B cell (primary cell): ENCODE measurements at places on chromosomes 6 and 20. TPM values are rescaled to one million over a fixed set of nuclear protein-coding genes. Genes with fewer than 3 reads are reported as not detected.

Gene PRSS35
- not detected in 2 replicates for total RNA-seq

Gene UBD
- total RNA-seq, result not detected in 2 replicates

Gene NT5E
- total RNA-seq, result 23.2 and 24.8 TPM in 2 replicates

- peaks cover 51% of the 10 kb centered on the region for H3K27me3 ChIP-seq
- H3K36me3 ChIP-seq, result no peaks in the 10 kb centered on the region
- H3K27ac ChIP-seq, result no peak overlapping the region
- no peak for DNase-seq
- no peak overlapping the region for H3K4me3 ChIP-seq
Observed at GRCh38 chr6:75751443-75751842, 2.4 kb downstream of the MYO6 start.

- H3K4me1 ChIP-seq, result peaks cover 4% of the 10 kb centered on the region
- H3K4me3 ChIP-seq, result no peak overlapping the region
- H3K36me3 ChIP-seq, result no peaks in the 10 kb centered on the region
- no peak for DNase-seq
- H3K27me3 ChIP-seq, result no peaks in the 10 kb centered on the region
Observed at GRCh38 chr6:52341561-52342260, 20.2 kb upstream of the PAQR8 start.

GRCh38 chr20:2255926-2256531 lies 39.8 kb upstream of the TGM3 start:
- no peak overlapping the region for H3K4me3 ChIP-seq
- H3K27ac ChIP-seq, result no peak overlapping the region
- H3K36me3 ChIP-seq, result no peaks in the 10 kb centered on the region
- no peaks in the 10 kb centered on the region for H3K4me1 ChIP-seq

DNA sequence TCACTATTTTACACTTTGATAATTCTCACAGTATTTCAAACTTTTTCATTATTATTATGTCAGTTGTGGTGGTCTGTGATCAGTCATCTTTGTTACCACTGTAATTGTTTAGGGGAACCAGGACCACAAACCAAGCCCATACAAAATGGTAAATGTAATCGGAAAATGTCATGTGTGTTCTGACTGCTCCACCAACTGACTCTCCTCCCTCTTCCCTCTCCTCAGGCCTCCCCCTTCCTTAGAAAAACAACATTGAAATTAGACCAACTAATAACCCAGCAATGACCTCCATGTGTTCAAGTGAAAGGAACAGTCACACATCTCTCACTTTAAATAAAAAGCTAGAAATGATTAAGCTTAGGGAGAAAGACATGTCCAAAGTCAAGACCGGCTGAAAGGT lies 63.8 kb downstream of the GMDS start:
- DNase-seq, result no peak
- no peak overlapping the region for H3K27ac ChIP-seq
- no peaks in the 10 kb centered on the region for H3K36me3 ChIP-seq
- H3K4me1 ChIP-seq, result no peaks in the 10 kb centered on the region
- H3K27me3 ChIP-seq, result no peaks in the 10 kb centered on the region

- H3K27ac ChIP-seq, result no peak overlapping the region
- no peaks in the 10 kb centered on the region for H3K36me3 ChIP-seq
- DNase-seq, result no peak
Observed at GRCh38 chr6:3306848-3307247, 48.1 kb downstream of the PSMG4 start.

DNA sequence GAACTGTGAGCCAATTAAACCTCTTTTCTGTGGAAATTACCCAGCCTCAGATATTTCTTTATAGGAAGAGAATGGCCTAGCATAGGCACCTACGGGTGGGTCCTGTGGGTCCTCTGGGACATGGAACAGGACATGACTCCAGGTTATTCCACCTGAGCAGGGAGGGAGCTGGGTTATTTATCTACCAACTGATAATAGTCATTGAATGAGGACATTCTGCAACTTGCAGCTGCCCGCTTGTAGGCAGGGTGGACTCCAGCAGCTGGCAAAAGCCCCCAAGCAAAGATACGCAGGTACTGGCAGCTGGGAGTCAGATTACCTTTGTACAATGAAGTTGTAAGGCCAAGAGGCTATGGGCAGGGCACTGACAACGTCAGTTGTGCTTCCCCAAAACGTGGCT lies 1.4 kb upstream of the BANF2 start:
- no peaks in the 10 kb centered on the region for H3K27me3 ChIP-seq
- DNase-seq, result no peak
- H3K36me3 ChIP-seq, result no peaks in the 10 kb centered on the region
- H3K4me1 ChIP-seq, result no peaks in the 10 kb centered on the region
- H3K27ac ChIP-seq, result no peak overlapping the region
- H3K4me3 ChIP-seq, result no peak overlapping the region

DNA sequence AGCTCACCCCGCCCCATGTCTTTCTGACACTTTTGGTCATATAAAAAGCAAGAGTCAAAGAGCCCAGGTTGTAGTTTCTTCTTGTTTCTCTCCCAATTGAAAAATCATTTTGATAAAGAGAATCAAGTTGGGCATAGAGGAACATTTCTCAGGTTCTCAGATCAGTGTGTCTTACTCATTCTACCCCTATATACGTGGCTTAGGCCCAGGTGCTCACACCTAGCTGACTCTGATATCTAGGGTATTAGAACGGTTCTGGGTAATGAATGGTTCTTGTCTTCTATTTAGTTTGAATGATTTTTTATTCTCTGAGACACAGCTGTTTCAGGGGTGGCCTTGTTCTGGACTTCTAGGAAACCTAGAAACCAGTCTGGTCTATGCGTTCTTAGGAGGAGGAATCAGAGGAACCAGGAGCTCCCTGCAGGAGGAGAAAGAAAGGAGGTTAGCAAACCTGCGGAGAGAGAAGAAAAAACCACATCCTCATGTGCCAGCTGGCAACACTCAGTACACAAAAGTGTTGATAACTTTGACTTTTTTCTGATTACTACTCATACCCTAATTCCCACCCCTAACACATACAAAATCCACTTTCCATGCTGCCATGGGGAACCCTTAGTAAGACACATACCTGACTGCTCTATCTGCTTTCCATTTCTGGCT lies 178.0 kb downstream of the CLIC5 start:
- no peaks in the 10 kb centered on the region for H3K27me3 ChIP-seq

DNA sequence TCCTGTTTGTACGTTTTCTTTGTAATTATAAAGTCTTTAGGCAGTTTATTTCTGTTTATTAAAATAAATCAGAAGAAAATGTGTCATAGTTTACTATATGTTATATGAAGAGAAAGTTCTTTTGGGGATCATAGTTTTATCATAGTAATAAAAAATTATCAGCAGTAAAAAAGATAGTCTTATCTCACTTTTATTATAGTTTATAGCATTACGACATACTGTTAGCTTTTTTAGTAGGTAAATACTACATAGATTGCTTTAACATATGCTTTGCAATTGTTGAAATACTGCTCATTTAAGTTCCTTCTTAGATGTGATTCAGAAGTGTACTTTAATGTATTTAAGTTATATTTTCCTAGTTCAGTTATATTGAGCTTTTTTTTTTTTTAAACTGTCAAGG lies 13.9 kb downstream of the QKI start:
- no peaks in the 10 kb centered on the region for H3K4me1 ChIP-seq
- no peak overlapping the region for H3K4me3 ChIP-seq
- no peak for DNase-seq
- no peaks in the 10 kb centered on the region for H3K27me3 ChIP-seq

DNA sequence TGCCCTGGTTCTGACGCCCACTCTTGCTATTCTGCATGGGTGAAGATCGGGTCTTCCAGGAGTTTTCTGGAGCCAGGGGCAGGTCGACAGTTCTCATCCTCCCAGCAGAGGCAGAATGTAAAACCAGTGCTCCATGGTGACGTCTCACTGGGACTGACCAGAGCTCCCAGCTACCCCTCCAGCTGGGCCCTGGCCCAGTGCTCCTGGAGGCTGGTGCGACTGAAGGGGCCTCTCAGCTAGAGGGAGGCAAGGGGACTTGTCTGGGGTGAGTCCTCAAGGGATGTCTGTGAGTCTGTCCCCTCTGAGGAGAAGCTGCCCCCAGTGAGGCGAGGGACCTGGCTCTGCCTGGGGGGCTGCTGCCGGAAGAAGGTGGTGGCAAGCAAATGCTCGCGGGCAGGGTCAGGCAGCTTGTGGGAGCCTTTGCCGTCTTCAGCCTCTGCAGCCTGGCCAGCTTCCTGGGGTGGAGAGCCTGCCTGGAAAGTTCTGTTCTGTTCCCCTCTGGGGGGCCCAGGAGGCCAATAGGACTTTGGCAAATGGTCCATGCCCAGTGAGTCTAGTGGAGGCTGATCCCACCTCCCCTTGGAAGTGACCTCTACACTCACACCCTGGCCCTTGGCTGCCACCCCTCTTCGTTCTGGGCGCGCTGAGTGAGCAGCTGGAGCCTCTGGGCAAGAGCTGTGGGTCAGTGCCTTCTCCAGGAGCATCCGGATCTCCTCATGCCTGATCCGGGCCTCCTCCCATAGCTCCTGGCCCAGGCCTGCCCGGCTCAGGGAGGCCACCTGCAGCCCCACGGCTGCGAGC lies 47.5 kb downstream of the KIAA1755 start:
- H3K4me3 ChIP-seq, result no peak overlapping the region
- no peaks in the 10 kb centered on the region for H3K27me3 ChIP-seq
- no peak overlapping the region for H3K27ac ChIP-seq
- H3K36me3 ChIP-seq, result no peaks in the 10 kb centered on the region
- H3K4me1 ChIP-seq, result no peaks in the 10 kb centered on the region

GRCh38 chr6:64249115-64249514 lies 613.5 kb downstream of the PHF3 start:
- H3K4me3 ChIP-seq, result no peak overlapping the region
- no peaks in the 10 kb centered on the region for H3K27me3 ChIP-seq
- DNase-seq, result no peak
- H3K27ac ChIP-seq, result no peak overlapping the region
- no peaks in the 10 kb centered on the region for H3K4me1 ChIP-seq
- no peaks in the 10 kb centered on the region for H3K36me3 ChIP-seq

GRCh38 chr6:149716181-149716963 lies 1.5 kb downstream of the LATS1 start:
- no peak for DNase-seq
- H3K4me1 ChIP-seq, result peaks cover 23% of the 10 kb centered on the region
- H3K27me3 ChIP-seq, result no peaks in the 10 kb centered on the region
- no peak overlapping the region for H3K27ac ChIP-seq
- no peak overlapping the region for H3K4me3 ChIP-seq

DNA sequence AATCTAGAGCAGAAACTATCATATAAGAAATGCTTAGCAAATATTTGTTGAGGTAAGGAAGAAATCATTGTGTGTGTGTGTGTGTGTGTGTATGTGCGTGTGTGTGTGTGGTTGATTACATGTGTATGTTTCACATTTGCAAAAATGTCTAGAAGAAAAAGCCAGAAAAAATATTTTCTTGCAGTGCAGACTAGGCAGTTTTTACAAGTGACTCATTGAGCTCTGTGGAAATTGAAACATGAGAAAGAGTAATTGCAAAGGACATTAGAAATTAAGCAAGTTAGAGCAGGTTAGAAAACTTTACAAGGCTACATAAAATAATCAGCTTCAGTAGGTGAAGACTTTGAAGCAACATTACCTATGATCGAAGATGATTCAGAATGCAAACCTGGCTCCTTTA lies 669.0 kb upstream of the EYS start:
- no peaks in the 10 kb centered on the region for H3K36me3 ChIP-seq
- H3K4me3 ChIP-seq, result no peak overlapping the region
- no peak overlapping the region for H3K27ac ChIP-seq
- no peaks in the 10 kb centered on the region for H3K4me1 ChIP-seq

GRCh38 chr20:50932016-50932485 lies 814 bp upstream of the ADNP start:
- no peaks in the 10 kb centered on the region for H3K27me3 ChIP-seq
- peak overlapping the region; percentile 100 for H3K27ac ChIP-seq
- peaks cover 24% of the 10 kb centered on the region for H3K4me1 ChIP-seq
- no peak for DNase-seq

DNA sequence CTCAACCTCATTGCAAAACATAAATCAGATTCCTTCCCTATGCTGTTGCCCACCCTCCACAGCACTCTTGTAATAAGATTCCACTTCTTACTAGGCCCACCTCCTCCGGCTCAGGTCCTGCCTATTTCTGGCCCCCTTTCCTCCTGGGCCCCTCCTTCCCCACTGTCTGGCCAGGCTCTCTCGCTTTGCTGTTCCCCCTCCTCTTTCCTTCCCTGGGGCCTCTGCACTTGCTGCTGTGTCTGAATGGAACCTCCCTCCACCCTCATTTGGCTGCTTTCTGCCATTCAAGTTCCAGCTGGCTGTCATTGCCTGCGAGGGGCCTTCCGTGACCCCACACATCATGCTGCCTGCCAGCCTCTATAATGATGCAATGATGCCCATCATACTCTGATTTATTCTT lies 38.9 kb downstream of the ARHGAP40 start:
- H3K4me1 ChIP-seq, result peaks cover under 1% of the 10 kb centered on the region
- DNase-seq, result no peak
- peaks cover 6% of the 10 kb centered on the region for H3K27me3 ChIP-seq
- no peaks in the 10 kb centered on the region for H3K36me3 ChIP-seq

- DNase-seq, result peak; percentile 82
- H3K27me3 ChIP-seq, result no peaks in the 10 kb centered on the region
- peak overlapping the region; percentile 3 for H3K27ac ChIP-seq
- H3K36me3 ChIP-seq, result peaks cover 9% of the 10 kb centered on the region
Observed at GRCh38 chr6:32933661-32934085, 7.2 kb downstream of the HLA-DMB start.

DNA sequence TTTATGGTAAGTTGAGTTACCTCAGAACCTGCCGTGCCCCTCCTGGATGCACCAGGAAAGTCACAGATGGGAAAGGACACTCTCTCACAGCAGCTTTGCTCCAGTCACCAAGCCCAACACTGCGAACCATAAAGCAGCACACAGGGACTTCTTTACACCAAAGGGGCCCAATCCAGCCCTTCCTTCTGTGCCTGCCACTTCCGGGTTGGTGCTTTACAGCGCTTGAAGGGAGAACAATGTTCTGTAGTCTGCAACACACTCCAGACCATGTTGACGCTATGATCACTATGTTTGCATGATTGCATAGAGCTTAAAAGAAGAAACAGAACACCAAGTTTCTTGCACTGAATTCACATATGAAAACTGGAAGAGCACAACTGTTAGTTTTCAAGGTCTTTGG lies 57.1 kb downstream of the SERAC1 start:
- DNase-seq, result no peak
- H3K4me1 ChIP-seq, result no peaks in the 10 kb centered on the region
- no peaks in the 10 kb centered on the region for H3K27me3 ChIP-seq
- H3K36me3 ChIP-seq, result no peaks in the 10 kb centered on the region

GRCh38 chr6:156182356-156182755 lies 594.8 kb upstream of the ARID1B start:
- no peak overlapping the region for H3K27ac ChIP-seq
- no peak for DNase-seq
- no peaks in the 10 kb centered on the region for H3K27me3 ChIP-seq
- no peak overlapping the region for H3K4me3 ChIP-seq

GRCh38 chr6:147337921-147338320 lies 133.7 kb downstream of the STXBP5 start:
- H3K36me3 ChIP-seq, result peaks cover 3% of the 10 kb centered on the region
- H3K4me1 ChIP-seq, result no peaks in the 10 kb centered on the region
- no peak overlapping the region for H3K4me3 ChIP-seq
- no peak overlapping the region for H3K27ac ChIP-seq

DNA sequence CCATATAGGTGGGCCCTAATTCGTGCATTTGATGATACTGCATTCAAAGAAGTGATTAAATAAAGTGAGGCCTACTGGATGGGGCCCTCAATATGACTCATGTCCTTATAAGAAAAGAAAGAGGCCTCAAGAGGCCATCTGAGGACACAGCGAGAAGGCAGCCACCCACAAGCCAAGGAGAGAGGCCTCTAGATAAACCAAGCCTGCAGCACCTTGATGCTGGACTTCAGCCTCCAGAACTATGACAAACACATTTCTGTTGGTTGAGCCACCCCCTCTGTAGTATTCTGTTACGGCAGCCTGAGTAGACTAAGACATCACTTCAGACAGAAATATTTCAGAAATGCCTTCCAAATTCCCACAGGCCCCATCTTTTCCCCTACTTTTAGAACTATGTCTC lies 82.5 kb upstream of the PLEKHG1 start:
- no peak for DNase-seq
- H3K27ac ChIP-seq, result no peak overlapping the region
- H3K36me3 ChIP-seq, result no peaks in the 10 kb centered on the region
